ENCODE measurements at places on chromosomes 7 and 10. TPM values are rescaled to one million over a fixed set of nuclear protein-coding genes. Genes with fewer than 3 reads are reported as not detected.

FAM180A gene
- total RNA-seq: not detected

ST7 gene
- 18.0 TPM for total RNA-seq

ADGRA1 gene
- 0.17 TPM for total RNA-seq

AKR1B15 gene
- total RNA-seq: 0.47 TPM

- no peak for DNase-seq
Observed at GRCh38 chr10:100282907-100283306, 3.6 kb downstream of the BLOC1S2 start.

DNA sequence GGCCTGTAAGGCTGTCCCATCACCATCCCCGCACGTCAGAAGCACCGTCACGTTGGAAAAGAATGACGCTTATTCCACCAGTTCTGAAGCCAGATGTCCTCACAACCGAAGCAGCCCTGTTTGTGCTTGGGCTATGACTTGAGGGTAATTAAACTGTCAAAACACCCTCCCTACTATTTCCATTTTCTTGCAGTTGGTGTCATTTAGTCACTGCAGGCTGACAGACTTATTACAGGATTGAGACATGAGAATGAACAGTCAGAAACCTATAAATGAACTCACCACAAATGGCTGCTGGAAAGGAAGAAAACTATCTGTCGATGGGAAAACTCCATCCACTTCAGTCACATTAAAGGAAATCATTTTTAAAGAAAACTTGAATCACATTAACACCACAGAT, 85.3 kb downstream of the VOPP1 start:
- DNase-seq: no peak

DNA sequence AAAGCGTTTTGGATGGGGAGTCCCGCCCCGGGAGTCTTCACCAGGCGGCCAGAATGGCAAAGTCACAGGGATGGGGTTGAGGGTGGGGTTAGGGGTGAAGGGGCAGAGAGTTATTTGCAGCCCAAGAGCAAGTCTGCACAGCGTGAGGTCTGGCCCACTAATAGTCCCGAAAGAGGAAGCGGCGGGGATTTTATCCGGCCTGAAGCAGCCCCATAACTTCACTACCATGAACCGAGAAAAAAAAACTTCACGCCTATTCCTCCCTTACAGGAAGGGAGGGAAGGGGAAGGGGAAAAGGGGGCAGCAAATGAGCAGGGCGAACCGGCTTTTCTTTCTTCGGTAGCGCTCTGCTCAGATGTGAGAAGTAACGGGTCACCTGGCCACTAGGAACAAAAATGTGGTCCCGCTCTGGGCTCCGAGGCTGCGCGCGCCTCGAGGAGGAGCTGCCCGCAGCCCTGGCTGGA, 712 bp downstream of the ITPRIP start:
- DNase-seq: no peak

DNA sequence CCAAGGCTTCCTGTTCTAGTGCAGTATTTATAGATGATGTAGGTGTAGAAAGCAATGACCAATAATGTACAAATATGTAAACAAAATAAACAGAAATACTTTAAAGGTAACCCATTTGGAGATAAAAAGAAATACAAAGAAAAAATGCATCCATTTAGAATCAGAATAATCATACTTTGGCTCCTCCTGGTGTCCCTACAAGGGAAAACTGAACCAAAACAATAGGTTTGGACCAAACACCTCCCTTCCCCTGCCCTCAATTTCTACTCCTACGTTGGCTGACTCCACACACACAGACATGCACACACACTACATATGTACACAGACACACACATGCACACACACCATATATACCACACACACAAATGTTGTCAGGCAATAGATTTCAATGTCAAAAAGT, 36.0 kb downstream of the C10orf143 start:
- DNase-seq: no peak

GRCh38 chr10:10294184-10294880, 723.3 kb upstream of the CELF2 start:
- no peak for DNase-seq

Measured in H1 (cell line).